ENCODE measurements at places on chromosomes 3 and 15.

DNA sequence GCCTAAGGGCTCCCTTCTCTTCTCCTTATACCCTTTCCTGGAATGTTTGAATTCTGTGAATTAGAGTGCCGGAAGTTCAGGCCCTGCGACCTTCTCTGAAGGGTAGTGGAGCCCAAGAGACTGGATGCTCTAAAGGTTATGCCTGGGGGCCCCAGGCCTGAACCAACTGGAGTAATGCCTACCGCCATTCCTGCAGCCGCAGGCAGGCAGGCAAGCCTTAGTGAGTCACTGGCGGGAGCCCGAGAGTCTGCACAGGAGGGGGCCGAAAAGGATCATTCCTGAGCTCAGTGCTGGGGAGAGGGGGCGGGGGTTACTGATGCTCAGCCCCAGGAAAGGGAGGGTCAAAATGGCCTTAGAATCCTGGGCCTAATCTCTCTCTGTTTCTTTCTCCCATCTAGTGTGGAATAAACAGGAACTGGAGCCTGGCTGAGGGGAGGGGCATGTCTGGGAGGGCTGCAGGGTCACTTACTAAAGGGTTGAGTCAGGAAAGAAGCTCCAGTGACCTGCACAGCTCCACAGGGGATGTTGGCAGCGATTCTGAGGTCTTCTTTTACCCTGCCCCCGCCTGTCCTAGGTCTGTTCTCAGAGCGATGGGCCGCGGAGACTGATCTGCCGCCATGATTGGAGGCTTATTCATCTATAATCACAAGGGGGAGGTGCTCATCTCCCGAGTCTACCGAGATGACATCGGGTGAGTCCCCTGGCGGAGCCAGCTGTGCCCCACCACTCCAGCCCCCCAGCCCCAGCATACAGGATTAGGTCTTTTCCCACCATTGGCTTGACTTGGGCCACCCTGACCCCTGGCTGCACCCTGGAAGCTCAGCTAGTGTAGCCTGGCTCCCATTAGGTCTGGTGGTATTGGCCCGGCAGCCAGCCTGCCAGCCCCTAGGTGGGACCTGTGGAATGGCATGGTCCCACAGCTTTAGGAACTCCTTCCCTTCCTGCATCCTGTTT is 2.0 kb downstream of the AP2M1 start:
- peak; percentile 84 for DNase-seq

DNA sequence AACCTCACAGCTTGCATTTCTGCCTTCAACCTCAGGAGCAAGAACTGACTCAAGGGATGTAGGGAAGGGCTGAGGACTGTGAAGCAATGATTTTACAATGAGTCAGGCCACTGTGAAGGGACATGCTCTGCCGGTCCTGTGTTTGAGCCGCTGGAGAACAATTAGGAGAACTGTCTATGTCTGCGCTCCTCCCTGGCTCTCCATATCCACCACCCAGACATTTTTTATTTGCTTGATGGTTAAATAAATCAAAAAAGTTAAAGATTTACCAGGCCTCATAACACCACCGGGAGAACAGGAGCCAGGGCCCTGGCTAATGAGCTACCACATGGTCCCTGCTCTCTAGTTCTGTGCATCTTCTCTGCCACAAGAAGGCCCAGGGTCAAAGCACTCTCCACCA is 29.6 kb downstream of the SEC61A1 start:
- DNase-seq, result no peak

- DNase-seq, result no peak
These were observed 81.0 kb downstream of the CGGBP1 start for GRCh38 chr3:87977765-87978164.

DNA sequence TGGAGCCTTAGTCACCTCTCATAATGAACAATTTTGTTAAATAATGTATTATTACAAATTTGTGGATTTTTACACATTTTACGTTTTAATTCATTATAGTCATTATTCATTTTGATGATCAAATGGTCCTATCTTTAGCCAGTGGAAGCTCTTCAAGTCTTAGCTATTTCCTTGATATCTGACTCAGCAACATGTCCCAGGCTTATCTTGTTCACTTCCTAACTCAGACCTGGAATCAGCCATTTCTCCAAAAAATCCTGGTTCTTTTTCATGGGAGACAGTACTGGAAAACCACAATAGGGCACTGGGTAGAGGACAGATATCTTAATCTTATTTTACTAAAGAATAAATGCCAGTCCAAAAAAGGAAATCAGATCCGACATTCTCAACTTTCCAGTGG is 56.4 kb downstream of the RYK start:
- no peak for DNase-seq

DNA sequence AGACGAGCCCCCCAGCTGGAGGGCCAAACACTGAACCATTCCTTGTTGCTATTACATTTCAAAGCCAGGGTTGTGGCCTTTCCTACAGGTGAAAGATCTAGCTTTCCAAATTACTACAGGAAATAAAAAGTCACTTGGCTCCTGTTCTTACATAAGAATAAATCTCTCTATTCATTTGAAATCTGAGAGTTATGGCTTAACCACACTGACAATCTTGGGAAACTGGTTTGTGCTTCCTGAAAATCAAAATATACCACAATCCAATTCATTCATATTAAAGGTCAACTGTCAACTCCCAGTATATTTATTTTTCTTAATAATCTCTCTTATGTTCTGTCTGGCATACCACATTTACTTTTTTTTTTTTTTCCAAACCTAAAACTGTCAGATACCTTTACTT is 103.7 kb upstream of the LMOD3 start:
- DNase-seq, result no peak

DNA sequence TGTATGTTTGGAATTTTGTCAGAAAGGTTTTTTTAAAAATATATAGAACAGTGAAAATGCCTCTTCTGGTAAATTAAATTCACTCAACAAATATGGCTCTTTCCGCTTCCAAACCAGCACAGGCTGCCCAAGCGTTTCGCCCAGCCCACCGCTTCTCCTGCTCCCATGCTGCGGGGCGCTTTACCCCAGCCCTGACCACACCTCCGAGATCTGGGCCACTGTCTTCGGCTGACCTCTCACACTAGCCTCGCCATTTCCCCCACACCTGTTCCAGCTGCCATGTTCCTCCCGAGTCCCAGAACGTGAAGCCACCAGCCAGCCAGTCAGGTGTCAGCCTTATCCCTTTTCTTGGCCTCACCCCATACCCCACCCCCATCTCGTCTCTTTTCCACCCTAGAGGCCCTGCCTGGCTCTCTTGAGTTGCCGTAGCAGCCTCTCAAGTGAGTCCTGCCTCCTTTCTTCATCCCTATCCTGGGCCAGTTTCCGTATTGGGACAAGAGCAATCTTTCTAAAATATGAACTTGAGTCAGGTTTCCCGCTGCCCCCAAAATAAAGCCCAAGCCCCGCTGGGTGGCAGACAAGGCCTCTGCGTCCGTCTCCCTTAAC is 46.5 kb downstream of the SLC12A8 start:
- no peak for DNase-seq

DNA sequence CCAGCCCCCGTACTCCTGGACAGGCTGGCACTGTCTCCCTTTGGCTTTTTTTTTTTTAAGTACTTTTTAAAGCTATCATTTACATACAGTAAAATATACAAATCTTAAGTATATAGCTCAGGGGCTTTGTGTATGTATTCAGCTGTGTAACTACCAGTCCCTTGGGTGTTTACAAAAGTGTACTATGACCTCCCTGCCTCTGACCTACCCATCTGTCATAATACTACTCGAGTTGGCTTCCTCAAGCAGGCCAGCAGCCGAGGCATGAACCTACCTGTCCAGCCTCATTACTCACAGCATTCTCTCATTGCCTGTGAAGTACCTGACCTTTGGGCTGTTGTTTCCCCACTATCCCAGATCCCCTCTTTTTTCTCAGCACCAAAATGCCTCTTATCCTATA is 33.2 kb downstream of the ABHD2 start:
- DNase-seq, result no peak

- DNase-seq, result no peak
These were observed 114.0 kb upstream of the RGMA start for GRCh38 chr15:93203036-93203435.

DNA sequence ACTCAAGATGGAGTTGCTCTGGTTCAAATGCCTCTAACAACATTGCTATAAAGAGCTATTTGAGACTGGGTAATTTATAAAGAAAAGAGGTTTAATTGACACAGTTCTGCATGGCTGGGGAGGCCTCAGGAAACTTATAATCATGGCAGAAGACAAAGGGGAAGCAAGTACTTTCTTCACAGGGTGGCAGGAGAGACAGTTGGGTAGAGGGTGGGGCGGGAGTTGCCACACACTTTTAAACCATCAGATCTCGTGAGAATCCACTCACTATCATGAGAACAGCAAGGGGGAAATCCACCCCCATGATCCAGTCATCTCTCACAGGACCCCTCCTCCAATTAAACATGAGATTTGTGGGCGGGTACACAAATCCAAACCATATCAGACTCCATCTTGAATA is 30.7 kb downstream of the MAP2K5 start:
- no peak for DNase-seq

DNA sequence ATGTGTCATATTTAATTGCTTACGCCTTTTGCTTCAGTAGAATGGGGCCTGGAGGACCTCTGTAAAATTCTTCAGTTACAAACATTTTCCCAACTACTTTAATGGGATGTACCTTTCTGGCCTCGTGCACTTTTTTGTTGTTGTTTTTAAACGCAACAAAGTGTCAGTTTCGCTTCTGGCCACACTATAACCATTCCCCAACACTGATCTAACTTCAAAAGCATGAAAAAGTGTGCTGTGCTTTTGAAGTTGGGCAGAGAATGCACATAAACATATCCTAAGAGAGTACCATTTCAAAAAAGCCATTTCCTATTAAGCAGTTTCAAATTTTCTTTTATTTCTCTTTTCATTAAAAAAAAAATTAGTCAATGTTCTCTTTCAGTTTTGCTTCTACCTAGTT is 435.8 kb downstream of the CNTN6 start:
- no peak for DNase-seq

DNA sequence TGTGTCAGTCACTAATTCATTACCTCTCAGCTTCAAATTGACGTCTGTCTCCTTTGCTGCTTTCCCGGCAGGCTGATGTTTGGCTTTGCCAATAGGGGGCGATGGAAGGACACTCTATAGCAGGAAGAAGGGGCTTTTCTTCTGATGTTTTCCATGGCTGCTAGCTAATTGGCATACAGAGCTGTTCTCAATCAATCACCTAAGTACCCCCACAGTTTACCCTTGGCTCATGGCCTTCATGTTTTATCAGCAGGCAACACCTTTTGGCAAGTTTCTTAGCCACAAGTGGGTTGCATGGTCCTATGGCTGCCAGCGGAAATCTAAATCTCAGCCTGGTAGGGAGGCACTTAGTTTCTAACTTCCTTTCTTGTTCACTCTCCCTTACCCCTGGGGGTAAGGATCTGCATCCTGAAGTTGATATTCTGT is 45.0 kb downstream of the ESYT3 start:
- no peak for DNase-seq

DNA sequence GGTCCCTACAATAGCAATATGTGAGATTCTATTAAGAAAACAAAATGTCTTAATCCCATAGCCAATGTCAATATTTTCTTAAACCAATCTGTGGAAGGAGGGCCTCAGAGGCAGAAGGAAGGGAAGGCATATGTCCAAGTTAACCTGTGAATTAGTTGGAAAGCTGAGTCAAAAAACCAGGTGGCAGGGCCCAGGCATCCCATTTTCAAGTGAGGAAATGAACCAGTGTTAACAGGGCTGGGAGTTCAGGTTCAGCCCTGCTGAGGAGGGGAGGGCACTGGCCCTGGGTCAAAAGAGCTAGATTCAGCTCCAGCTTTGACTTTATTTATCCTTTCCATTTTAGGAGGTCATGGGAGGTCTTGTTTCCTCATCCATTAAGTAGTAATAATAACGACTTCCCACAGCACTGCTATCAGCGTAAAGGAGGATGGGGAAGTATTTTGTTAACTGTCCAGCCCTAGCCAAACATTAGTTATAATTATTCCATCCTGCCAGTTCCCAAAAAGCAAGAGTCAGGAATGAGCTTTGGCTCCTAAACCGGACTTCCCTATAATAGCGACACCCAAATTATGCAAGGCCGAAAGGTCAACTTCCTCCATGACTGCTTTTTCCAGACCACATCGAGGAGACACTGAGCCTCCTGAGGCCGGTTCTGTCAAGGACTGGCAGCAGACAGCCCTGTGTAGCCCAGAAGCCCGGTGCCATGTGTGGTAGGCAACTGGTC is 3.2 kb downstream of the MASP1 start:
- no peak for DNase-seq

DNA sequence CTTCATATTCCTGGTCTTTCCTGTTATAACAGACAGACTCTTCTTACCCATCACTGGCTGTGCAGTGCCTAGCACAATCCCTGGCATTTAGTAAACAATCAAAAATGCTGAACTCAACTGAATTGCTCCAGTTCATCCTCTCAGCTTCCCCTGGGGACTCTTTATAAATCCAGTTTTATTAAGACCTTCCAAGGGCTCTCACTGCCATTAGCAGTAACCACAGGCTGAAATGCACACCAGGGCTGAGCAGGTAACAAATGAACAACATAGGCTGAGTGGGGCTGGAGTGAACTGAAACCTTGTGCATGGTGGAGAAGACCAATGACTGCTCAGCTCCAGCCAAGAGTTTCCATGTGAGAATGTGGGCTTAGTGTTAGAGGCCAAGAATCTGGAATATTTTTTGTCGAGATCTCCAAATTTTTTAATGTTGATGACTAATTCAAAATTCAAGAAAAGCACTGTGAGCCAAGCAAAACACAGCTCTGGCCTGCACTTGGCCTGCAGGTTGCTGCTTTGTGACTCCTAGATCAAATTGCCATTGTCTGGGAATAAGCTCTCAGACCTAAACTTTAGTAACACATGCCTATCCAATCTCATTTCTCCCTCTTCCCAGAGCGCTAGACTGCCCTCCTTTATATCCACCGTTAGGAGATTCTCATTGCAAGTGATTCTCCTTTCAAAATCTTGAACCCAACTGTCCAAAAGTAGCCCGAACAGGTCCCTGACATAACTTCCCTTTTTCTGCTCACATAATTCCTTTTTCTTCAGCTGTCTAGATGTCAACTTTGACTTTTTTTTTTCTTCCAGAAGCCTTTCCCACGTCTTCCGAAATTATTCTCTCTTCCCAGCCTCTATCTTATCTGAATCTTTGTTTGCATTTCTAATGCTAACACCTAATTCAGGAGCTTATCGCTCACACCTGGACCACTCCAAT is 7.4 kb downstream of the SQOR start:
- no peak for DNase-seq

GRCh38 chr3:27186013-27186412 is 183.2 kb downstream of the NEK10 start:
- DNase-seq, result no peak

GRCh38 chr3:190059242-190059590 is 61.5 kb downstream of the P3H2 start:
- no peak for DNase-seq

DNA sequence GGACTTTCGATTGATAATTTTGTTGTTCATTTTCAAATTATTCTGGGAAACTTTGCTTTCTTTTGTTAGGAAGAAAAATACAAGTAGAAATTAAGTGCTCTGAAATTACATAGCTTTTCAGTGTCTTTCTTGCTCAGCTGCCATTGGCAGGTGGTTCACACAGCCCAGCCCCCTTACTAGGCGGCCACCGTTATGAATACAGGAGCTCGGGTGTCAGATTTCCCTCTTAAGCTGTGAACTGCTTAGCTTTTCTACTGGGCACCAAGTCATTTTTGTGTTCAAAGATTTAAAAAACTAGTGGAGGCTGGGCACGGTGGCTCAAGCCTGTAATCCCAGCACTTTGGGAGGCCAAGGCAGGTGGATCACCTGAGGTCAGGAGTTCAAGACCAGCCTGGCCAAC is 55.2 kb downstream of the HMG20A start:
- DNase-seq, result no peak

GRCh38 chr3:77873598-77873997 is 833.7 kb downstream of the ROBO2 start:
- no peak for DNase-seq

GRCh38 chr15:77671362-77672056 is 38.8 kb upstream of the LINGO1 start:
- DNase-seq, result no peak

GRCh38 chr3:62144482-62144881 is 228.9 kb downstream of the FEZF2 start:
- DNase-seq, result no peak
